ENCODE measurements at places on chromosomes 1 and 21. TPM values are rescaled to one million over a fixed set of nuclear protein-coding genes. Genes with fewer than 3 reads are reported as not detected.

DNA sequence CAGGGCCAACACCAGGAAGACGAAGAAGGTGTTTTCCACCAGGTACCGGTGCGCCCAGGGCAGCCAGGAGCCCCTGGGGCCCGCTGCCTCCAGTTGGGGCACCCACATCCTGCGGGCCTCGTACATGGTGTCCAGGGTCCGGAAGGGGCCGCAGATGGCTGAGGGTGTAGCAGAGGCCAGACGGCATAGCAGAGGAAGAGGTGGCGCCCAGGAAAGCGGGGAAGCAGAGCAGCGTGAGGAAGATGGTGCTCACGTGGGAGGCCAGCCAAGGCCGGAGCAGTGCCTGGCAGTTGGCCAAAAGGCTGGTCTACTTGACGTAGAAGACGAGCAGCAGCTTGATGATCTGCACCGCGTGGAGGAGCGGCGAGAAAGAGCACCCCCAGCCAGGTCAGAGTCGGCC, 40.4 kb downstream of the ZNF691 start:
- DNase-seq, result no peak

- DNase-seq, result no peak
Measured at GRCh38 chr1:105359457-105359856, 1609.8 kb downstream of the AMY1C start.

DNA sequence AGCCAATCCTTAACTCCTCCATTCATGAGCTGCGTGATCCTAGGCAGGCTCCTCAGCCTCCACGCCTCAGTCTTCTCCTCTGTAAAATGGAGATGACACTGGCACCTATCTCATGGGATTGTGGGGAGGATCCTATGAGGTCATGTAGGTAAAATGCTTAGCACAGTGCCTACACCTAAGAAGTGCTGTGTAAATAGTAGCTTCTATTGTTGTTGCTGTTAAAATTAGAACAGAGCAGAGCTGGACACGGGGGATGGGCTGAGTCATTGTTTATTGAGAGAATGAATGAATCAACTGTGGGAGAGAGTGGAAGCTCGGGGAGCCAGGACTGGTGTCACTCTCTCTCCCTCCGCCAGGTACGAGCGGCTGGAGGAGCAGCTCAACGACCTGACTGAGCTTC, 43.0 kb downstream of the TMCC2 start:
- DNase-seq, result no peak

CELF3 gene
- not detected for total RNA-seq

OR10R2 gene
- not detected for total RNA-seq

GRCh38 chr1:90970208-90970607, 51.6 kb downstream of the ZNF644 start:
- no peak for DNase-seq

LAMB3 gene
- total RNA-seq, result 8.4 TPM

FALEC gene
- not detected for total RNA-seq

DNA sequence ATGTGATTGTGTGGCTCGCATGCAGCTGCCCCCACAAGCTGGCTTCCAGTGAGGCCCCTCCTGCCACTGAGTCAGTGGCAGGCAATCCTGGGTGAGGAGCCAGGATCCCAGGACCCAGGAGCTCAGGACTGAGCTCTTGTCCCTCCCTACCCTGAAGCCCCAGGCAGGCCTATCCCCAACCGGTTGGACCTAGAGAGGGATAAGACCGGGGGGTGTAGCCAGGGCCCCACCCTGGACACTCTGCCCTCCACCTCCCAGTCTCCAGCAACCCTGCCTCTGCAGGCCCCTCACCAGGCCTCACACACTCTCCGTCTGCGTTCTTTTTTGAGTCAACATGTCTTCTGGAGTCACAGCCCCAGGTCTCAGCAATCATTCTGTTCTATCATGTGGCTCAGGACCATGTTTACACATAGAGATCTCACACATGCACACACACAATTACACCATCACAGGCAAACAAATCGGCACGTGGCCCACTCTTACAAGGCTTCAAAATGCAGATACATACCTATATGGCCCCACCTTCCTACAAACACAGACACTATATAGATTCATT, 2.6 kb downstream of the VSIG8 start:
- no peak for DNase-seq

HHIPL2 gene
- not detected for total RNA-seq

NR5A2 gene
- total RNA-seq, result 19.1 TPM

ZNF695 gene
- total RNA-seq, result not detected

- no peak for DNase-seq
Measured at GRCh38 chr1:43853161-43853921, 80.3 kb upstream of the ARTN start.

RAB7B gene
- total RNA-seq, result 62.0 TPM

GRCh38 chr1:47996060-47996405, 1.2 kb downstream of the TRABD2B start:
- DNase-seq, result no peak

GRCh38 chr1:110150330-110151174, at the start of gene SLC6A17:
Gene SLC6A17 (plus strand): TSS chr1:110150494. CDS start chr1:110166930, 16,436 bp downstream.
- no peak for DNase-seq

DNA sequence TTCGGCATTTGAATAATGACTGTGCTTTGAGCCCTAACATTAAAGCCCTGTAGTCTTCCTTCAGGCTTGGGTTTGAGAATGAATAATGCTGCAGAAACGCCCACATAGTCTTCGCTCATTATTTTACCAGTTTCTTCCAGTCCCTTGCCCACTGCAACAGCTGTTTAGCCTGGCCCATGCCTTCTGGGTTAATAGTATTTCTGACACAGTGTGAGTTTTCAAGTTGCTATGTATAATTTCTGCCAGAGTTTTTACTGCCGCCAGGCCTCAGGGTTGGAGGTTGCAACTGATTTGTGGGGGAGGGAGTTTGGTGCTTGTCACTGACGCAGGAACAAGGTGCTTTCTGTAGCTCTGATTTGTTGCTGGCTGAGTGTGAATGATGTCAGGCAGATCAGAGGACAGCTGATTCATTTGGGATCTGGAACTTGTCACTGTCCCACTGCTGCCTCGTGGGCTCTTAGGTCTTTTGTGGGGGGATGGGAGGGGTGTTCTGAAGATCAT, 109.8 kb downstream of the MAST2 start:
- DNase-seq, result no peak

DNA sequence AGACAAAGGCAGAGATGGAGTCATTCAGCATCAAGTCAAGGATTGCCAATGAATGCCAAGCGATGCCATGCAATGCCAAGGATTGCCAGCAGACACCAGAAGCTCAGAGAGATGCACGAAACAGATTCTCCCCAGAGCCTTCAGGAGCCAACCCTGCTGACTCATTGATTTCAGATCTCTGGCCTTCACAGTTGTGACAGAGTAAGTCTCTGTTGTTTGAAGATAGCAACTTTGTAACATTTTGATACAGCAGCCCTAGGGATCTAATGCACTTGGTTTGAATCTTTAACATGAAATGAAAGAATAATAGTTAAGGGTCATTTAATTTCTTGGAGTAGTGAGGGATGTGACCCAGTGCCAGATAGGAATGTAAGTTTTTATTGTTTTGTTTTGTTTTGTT, 287.4 kb upstream of the RUNX1 start:
- DNase-seq, result no peak

- no peak for DNase-seq
Measured at GRCh38 chr21:43726686-43727518, 8.0 kb downstream of the PDXK start.

DNA sequence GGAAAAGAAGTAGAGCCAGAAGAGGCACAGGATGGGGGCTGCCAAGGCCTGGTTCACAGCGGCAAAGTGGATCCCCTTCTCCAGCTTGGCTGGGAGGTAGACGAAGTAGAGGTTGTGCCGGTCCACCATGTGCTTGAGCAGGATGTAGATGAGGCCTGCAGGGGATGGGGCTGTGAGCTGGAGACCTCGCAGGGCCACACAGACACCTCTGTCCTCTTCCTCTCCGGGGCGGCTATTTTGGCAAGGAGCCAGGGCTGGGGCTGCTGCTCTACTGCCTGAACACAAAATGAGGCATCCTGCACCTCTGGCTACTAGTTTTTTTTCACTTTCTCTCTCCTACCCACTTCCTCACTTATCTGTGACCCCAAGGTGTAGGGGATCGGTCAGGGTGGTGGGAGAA, 32.3 kb downstream of the TMEM63A start:
- DNase-seq, result no peak

DNA sequence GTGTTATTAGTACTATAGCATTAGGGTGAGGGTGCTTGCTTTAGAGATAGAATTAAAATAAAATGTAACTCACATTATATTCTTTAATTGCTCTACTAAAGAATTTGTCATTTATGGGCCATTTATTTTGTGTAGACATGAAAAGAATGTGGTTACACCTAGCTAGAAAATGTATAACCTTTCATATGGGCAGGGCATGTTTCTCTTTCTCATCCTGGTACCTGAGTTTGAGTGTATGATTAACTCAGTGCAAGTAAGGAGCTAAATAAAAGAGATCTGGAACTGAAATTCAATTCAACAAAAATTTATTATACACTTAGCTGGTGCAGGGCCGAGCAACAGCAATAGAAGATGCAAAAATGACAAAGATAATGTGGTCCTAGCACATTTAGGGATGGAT, 47.4 kb downstream of the MAP3K7CL start:
- DNase-seq, result no peak

RCOR3 gene
- total RNA-seq, result 20.5 TPM

DNA sequence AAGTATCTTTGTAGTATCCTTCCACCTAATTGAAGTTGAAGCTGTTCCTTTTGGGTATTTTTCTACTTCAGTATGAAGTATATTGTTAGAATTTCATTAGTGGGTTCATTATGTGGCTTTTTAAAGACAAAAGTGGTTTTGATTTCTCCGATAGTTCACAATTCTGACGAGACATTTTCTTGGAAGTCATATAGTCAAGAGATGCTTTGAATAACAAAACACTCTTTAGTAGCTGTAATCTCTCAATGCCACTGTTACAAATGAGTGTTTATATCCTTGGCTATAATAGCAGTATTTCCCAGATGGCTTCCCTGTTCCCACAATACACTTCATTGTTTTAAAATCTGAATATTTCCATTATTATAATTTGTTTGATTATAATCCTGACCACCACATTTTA, 108.7 kb upstream of the F3 start:
- no peak for DNase-seq

- DNase-seq, result no peak
Measured at GRCh38 chr1:248804771-248805681, 20.7 kb downstream of the SH3BP5L start.

Data from omental fat pad (tissue), 4 donors.